Brain (organoid and tissue), 16 donors: ENCODE measurements at places on chromosomes 6 and 20.

GRCh38 chr20:19768325-19768842, 10.3 kb downstream of the RIN2 start:
- DNase-seq, result no peak

DNA sequence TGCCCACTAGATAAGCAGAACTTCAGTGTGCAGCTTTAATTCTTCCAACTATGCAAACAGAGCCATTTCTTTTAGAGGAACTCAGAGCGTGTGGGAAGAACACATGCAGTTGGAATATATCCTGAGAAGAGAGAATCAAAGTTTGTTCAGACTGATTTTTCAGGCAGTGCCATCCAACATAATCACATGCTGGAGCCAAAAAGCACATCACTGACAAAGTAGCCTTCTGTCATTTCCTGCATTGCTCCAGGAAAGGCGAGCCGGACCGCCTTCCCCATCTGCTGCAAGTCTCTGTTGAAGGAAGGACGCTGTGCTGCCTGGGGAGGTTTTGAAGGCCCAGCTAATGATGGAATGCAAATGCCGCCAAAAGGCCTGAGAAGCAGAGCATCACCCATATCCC, 98.4 kb downstream of the DOK5 start:
- DNase-seq, result peak; percentile 98

DNA sequence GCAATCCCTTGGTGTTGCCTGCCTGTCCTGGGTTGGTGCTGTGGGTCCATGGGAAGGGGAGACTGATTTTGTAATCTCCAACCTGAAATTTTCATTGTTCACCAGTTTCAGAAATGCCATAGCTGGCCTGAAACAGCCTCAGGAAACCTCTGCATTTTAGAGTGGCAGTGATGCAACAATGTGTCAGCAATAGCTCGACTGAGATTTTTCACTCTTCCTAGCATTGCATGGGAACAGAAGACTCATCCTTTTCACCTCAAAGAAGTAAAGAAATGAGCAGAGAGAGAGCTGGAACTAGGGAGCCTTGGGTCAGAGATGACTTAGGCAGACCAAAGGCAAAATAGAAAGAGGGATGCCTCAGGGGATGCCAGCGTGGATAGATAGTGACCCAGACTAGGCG, 23.7 kb upstream of the TMEM14A start:
- DNase-seq, result no peak

DNA sequence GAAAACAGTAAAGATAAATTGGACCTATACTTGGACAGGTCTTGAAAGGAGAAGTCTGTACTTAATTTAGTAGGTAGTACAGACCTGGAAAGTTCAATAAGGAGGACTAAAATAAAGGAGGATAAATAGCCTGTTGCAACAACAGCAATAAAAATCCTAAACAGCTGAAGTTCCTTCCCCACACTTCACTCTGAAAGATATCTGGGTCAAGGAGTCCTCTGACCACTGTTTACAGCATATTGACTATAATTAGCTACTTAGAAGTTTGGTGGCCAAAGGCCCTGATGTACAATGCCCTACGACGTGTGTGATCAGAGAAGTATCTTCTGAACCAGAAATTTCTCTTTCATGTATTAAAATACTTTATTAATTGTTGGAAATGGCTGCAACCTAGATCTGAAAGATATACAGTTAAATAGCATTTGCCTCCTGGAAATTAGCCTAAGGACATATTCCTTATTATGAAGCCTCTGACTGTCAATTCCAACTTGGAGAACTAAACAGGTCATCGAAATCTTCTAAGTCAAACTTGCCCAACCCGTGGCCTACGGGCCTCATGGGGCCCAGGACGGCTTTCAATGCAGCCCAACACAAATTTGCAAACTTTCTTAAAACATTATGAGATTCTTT, 82.8 kb downstream of the KIF13A start:
- DNase-seq, result no peak

- no peak for DNase-seq
Measured at GRCh38 chr6:122363769-122364483, 35.5 kb upstream of the HSF2 start.

GRCh38 chr6:45679631-45680030, 301.9 kb upstream of the SUPT3H start:
- no peak for DNase-seq

GRCh38 chr6:52016915-52017748, 70.3 kb downstream of the PKHD1 start:
- peak; percentile 82 for DNase-seq

DNA sequence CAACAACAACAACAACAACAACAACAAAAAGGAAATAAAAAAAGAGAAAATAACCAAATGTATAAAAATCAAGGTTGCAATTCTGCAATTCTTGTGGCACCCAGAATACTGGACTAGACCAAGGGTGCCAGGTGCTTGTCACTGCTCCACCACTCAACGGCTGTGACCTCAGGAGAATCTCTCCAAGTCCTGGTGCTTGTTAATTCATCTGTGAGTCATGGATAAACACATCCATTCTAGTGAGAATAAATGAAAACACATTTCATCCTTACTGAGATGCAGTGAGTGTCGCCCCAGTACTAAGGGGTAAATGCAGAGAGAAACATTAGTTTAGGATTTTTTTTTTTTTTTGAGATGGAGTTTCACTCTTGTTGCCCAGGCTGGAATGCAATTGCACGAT, 32.0 kb downstream of the HLA-C start:
- no peak for DNase-seq

DNA sequence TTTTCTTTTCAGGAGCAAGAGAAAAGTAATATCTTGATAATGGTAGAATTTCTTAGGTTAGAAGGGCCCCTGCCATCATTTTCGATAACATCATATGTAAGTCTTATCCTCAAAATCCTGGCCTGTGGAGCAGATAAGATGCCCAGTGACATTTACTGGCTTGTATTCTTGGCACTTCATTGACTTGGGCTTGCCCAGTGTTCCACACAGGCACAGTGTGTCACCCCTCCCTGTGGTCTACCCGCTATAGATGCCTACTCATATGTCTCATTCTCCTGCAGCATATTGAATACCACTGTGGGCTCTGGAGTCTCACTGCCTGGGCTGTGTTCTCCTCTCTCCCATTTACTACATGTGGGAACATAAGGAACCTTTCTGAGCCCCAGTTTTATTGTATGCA, 105.0 kb downstream of the GRM1 start:
- no peak for DNase-seq

DNA sequence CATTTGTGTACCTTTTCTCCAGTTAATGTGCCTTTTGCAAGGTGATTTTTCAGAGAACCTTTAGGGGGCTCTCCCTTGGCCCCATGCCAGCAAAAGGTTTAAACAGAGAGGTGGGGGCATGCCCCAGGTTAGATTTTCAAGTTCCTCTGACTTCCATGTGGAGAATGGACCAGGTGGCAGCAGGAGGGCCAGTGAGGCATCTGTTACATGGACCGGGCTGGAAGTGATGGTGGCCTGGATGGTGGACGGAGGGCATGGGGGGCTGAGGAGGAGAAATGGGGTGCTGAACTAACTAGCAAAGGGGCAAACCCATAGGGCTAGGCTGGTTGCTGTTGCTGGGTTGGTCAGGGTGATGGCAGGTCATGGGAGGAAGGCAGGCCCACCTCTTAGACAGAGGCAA, 20.7 kb upstream of the BPI start:
- DNase-seq, result no peak

DNA sequence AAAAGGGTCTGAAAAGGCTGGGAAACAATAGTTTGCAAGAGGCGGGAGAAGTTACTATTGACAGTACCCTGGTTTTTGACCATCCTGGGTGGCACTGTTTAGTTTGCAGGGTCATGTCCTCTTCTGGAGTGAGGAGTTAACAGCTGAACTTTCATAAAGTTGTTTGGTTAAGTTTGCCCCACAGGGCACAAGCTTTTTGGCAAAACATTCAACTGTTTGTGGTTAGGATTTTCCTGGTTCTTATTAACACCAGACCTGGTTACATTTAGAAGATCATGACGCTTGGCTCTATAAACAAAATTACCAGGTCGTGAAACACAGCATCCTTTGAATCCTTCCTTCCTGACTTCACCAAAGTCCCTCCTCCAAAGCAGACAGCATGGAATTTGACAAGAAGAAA, 106.1 kb downstream of the RIN2 start:
- no peak for DNase-seq

DNA sequence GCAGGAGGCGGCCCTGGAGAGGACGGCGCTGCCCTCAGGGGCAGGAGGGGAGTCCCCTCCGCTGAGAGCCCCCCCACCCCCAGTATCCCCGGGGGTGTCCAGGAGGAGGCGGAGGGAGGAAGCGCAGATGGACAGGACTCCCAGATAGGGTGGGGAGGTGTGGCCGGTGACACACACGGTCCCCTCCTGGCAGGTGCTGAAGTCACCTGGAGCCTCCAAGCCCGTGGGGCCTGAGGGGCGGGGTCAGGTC, 1.4 kb downstream of the STMN3 start:
- DNase-seq, result no peak

DNA sequence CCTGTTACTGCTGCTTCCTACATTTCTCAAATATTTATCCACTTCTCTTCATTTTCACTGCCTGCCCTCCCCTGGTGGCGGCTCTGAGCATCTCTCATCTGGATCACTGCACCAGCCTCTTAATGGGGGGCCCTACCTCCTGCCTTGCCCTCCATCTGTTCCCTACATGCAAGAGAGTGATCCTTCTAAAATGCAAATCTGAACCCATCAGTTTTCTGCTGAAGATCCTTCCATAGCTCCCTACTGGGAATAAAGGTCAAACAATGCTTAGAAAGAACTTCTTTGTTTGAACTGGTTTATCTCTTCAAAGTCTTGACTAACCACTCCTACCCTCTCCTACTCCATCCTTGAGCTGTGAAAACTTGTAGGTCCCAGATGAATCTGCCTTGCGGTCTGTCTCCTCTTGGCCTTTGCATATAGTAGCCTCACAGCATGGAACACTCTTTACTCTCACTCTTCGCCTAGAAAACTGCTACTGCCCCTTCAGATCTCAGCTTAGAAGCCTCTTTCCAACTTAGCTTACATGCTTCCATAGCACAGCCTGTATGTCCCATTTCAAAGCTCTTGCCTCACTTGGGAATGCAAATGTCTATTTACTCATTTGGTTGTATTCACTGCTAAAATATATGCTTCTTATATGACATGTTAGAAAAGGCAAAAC, 119.3 kb downstream of the QRSL1 start:
- DNase-seq, result no peak

DNA sequence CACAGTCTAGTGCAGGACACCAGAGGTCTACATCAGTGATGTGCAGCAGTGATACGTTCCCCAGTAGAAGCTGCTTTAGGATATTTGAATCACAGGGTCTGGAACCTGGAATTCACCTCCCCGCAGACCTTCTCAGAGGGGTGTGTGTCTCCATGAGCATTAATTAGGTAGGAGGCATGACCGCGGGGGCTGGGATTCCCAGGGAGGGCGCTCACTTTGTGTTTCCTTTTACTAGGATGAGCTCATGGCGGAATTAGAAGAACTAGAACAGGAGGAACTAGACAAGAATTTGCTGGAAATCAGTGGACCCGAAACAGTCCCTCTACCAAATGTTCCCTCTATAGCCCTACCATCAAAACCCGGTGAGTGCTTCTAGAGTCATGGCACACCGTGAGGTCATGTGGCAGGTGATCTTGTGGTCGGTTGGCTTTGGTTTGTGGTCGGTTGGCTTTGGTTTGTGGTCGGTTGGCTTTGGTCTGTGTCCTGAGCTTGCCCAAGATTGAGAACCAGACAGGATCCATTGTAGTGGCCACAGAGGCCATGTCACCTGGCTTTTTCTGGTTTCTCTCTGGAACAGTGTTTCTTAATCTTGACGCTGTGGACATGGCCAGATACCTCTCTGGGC, 40.8 kb downstream of the CHMP4B start:
- DNase-seq, result no peak

GRCh38 chr20:40855269-40855668, 166.2 kb upstream of the MAFB start:
- no peak for DNase-seq

DNA sequence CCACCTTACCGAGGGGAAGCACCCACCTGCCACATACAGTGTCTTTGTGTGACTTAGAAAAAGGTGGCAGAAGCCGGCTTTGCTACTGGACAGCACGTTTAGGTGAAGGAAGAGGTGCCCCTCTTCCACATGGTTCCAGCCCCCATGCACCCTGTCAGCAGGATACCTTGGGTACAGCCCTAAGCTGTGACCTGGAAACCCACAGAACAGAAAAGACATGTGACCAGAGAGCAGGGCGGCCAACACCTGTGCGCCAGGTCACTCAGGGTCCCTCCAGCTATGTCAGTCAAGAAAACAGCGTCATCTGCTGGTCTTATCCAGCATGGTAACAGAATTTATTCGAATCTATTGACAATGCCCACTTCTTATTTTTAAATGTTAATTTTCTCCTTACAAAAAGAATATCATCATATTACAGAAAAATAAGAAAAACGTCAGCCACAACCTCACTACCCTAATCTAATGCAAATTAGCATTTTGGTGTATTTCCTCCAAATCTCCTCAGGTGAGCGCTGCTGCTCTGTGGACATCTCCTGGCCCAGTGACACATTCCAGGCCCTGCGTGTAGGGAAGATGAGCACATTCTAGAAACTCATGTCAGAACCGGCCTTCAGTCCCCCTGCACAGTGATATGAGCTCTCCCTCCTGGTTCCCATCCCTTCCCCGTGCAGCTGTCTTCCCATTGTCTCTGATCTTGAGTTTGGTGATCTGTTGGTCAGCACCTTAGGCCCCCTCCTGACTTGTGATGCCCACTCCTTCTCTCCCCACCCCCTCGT, 37.2 kb downstream of the GTF2H5 start:
- no peak for DNase-seq

- no peak for DNase-seq
Measured at GRCh38 chr6:161853657-161854056, 579.8 kb upstream of the AGPAT4 start.

GRCh38 chr6:83160167-83160566, 32.9 kb downstream of the PGM3 start:
- no peak for DNase-seq

GRCh38 chr6:136290410-136291010, 864 bp upstream of the BCLAF1 start:
- peak; percentile 96 for DNase-seq

DNA sequence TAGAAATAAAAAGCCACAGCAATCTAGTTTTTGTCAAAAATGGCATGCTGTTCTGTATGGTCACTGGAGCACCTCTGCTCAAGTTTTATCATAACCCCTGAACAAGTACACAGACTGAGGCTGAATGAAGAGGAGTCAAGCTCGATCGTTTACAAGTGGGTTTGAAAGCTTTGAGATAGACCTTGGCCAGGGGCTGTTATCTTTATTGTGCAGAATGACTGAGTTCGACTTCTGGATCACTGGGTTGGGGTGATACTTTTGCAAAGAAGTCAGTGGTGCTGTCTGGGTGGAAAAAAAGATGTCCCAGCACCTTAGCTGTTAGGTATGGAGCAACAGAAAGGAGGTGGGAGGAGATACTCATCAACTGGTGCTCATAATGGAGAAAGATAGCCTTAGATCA, 446.0 kb downstream of the HACE1 start:
- no peak for DNase-seq

- no peak for DNase-seq
Measured at GRCh38 chr20:36848078-36848660, 27.8 kb upstream of the TLDC2 start.

GRCh38 chr6:112802144-112802543, 455.0 kb downstream of the RFPL4B start:
- DNase-seq, result no peak
